ENCODE measurements at places on chromosomes 12 and 14.

GRCh38 chr12:120956579-120957300 lies 21.6 kb upstream of the HNF1A start:
- no peak for DNase-seq

DNA sequence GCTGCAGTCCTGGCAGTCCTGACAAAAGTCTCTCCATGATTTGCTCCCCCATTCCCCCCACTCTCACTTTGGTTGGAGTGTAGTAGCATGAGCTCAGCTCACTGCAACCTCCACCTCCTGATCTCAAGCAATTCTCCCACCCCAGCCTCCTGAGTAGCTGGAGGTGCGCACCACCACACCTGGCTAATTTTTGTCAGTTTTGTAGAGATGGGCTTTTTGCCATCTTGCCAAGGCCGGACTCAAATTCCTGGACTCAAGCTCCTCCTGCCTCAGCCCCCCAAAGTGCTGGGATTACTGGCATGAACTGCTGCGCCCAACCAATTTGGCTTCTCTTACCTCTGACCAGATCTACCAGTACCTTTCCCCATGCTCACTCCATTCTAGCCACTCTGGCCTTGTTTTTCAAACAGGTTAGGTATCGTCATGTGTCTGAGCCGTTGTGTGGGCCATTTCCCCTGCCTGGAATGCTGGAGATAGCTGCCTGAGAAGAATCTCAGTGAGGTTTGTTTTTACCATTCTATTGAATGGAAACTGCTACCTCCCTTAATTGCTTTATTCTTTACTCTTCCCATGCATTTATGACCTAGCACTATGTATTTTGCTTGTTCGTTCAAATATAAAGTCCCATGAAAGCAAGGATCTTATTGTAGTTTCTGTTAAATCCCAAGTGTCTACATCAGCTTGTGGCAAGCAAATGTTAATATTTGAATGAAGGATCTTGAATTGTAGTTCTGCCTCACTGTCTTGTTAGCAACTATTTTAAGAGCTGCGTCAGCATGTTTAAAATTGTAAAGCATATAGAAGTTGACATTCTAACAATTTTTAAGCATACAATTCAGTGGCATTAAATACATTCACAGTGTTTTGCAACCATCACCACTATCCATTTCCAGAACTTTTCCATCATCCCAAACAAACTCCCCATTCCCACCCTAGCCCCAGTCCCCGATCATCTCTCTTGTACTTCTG lies 39.7 kb downstream of the CPSF6 start:
- DNase-seq = no peak

DNA sequence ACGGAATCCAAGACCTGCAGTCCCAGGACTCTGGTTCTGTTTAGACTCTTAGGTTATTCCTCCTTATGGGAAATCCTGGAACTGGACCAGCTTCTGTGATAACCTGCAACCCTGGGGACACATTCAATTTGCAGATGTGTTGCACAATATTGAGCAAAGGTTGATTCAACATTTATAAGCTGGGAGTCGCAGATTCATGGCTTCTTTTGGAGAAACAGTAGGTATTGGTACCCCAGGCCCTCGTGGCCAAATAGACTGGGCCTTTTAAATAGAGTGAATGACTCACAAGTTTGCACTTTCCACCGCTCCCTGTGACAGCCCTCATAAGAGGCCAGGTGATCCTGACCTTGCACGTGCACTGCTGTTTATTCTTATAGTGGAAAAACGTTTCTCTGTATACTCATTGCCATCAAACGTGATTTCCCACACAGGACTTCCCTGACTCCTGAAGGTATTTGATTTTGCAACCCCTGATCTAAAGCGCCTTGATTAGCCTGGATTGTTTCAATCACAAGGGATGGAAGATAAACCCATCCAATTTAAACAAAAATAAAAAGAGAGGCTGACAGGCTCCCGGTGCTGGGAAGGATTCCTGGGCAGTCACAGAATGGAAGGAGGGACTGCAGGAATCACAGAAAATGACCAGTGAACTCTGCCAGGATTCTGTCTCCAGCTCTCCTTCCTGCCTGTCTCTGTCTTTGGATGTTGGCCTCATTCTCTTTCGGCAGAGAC lies 98.0 kb downstream of the VCPKMT start:
- DNase-seq = no peak

GRCh38 chr12:90301095-90301494 lies 592.5 kb upstream of the ATP2B1 start:
- DNase-seq = no peak

- no peak for DNase-seq
These were observed 18.9 kb downstream of the BICD1 start for GRCh38 chr12:32125455-32126084.

DNA sequence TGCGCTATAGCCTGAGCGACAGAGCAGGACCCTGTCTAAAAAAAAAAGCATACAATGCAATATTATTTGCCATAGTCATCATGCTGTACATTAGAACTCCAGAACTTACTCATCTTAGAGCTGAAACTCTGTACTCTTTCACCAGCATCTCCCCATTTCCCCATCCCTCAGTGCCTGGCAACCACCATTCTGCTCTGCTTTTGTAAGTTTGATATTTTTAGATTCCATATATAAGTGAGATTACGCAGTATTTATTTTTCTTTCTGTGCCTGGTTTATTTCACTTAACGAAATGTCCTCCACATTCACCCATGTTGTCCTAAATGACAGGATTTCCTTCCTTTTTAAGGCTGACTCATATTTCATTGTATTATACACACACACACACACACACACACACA lies 121.8 kb downstream of the BBS10 start:
- DNase-seq = no peak

- no peak for DNase-seq
These were observed 47.7 kb downstream of the NOC4L start for GRCh38 chr12:132191715-132192553.

- DNase-seq = no peak
These were observed 2.3 kb downstream of the LTBP2 start for GRCh38 chr14:74609721-74610120.

GRCh38 chr12:127304751-127305725 lies 961.9 kb upstream of the TMEM132C start:
- no peak for DNase-seq

- no peak for DNase-seq
These were observed 80.0 kb downstream of the BORCS5 start for GRCh38 chr12:12436831-12437345.

DNA sequence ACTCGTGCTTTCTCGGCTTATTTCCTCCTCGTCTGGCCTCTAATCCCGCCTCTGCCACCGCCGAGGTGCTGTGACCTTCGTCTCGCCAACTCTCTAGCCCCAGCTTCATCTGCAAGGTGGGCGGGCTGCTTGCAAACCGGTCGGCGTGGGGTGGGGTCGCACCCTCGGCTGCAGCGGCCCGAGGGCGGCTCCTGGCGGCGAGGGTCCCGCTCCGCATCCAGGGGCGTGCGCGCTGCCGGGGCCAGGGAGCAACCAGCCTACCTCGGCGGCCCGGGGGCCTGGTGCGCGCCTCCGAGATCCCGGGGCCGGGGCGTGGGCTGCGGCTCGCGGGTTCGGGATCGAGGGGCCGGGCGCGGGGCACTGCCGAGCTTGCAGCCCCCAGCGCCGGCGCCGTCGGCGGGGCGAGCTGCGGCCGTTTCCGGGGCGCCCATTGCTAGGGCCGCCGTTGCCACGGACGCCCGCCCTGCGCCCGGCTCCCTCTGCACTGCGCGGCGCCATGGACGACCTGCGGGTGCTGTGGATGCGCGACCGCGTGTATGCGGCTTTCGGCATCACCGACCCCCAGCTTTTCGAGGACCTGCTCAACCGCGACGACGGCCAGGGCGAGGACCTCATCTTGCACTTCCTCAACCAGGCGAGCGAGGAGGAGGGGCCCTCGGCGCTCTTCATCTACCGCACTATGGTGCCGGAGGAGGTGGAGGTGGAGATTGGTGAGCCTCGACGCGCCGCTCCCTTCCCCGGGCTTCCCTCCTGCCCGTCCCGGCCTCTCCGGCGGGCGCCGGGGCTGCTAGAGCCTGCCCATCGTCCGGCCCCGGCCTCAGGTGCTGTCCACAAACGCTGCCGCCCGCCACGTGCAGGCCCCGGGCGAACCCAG lies at the start of gene DNAH10:
TSS of gene DNAH10 (plus strand) at position 461 of the 874 bp plus-strand sequence. CDS start at position 497, 36 bp downstream.
- peak; percentile 37 for DNase-seq

Measured in stimulated activated CD4-positive, alpha-beta T cell treated with anti-CD3 and anti-CD28 coated beads, Interleukin-12 subunit alpha, Interleukin-12 subunit beta, amount 100 ng/mL, for 24 hours (primary cell).